ENCODE measurements at places on chromosomes 3 and 15.
A peak's percentile ranks its signal among the peaks of the same experiment; 100 is the strongest.

- DNase-seq: no peak
Measured at GRCh38 chr3:30586806-30587486, 19.5 kb upstream of the TGFBR2 start.

DNA sequence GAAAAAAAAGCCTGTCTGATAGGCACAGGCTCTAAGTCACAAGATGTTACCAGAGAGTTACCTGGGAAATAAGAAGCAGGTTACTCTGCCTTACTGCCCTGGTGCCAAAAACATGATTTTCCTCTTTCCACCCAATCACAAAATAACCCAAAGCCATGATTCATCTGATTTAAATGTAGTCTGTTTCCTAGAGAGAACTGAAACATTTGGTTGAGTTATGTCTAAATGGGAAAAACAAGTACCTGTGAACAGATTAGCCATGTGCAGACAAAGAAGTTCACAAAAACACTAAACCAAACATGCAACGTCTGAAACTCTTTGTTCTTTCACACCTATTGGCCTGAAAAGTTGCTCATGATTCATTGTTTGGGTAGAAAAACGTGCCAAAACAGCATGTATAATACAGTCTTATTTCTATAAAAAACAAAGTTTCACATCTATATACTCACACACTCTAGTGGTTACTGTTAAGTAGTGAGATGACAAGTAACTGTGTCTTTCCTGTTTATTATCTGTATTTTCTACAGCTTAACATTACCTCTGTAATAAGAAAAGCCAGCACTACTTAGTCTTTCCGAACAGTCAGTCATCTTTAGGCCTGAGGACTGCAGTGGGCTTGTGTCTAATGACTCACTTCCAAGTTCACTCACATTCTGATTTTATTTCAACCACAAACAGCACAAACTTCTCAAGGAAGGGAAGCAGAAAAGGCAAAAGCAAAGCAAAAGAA is 30.2 kb downstream of the FAM174B start:
- DNase-seq: no peak

DNA sequence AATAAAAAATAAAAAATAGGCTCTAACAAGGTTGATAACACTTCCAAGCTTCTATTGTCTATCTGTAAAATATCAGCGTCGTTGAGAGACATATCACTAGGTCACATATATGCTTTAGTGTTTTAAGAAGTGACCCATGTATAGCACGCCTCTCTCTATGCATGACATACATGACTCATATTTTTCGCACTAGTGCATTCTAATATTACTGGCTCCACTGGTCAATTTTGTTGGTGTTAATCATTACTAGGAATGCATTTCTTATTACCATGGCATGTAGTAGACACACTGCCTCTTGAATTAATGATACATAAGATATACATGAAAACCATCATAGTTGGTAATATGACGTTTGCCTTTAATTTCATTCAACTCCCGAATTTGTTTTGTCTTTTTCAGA is 203.1 kb downstream of the CHL1 start:
- DNase-seq: no peak

GRCh38 chr3:171806200-171807128 is 3.8 kb downstream of the PLD1 start:
- DNase-seq: peak; percentile 98

Data from NCI-H460 (cell line).